Fibroblast of skin of right biceps (primary cell): ENCODE measurements at places on chromosomes 7 and 10.

- DNase-seq: no peak
Observed at GRCh38 chr10:35391954-35392262, 55.6 kb downstream of the CCNY start.

DNA sequence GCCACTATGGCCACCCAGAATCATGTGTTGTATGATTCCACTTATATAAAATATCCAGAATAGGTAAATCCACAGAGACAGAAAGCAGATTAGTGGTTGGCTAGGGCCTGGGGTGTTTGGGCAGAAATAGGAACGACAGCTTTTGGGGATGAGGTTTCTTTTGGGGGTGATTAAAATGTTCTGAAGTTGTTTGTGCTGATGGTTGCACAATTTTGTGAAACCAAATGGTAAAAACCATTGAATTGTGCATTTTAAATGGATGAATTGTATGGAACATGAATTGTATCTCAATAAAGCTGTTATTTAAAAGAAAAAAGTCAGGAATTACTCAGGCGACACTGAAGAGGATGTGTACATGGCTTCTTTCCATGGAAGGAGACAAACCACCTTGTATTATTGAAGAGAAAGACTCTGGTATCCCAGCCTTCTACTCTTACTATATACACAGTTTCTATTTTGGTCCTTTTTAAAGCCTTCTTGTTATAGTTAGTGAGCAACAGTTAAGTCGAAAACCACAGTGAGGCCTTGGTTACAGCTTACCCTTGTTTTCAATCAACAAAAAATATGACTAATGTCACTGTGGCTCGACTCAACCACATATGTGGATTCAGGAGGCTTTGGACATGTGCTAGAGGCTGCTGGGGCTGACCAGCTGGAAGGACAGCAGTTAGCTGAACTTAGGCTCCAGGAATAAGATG, 57.1 kb upstream of the KMT2E start:
- DNase-seq: peak; percentile 89

DNA sequence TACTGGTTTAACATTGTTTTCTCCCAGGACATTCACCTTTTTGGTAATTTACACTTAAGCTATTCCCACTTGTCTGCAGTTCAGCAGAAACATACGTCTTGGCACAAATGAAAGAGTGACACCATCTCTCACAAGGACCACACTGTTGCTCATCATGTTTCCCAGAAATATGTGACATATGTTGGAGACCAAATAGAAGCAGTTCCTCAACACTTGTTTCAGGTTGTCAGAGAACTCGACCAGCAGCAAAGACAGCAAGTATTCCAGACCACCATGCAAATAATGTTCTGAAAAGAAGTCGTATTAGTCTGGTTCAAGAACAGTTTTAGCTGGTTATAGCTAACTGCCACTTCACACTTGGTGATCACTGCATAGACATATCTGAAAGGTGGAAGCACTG, 81.3 kb upstream of the KLF6 start:
- no peak for DNase-seq

DNA sequence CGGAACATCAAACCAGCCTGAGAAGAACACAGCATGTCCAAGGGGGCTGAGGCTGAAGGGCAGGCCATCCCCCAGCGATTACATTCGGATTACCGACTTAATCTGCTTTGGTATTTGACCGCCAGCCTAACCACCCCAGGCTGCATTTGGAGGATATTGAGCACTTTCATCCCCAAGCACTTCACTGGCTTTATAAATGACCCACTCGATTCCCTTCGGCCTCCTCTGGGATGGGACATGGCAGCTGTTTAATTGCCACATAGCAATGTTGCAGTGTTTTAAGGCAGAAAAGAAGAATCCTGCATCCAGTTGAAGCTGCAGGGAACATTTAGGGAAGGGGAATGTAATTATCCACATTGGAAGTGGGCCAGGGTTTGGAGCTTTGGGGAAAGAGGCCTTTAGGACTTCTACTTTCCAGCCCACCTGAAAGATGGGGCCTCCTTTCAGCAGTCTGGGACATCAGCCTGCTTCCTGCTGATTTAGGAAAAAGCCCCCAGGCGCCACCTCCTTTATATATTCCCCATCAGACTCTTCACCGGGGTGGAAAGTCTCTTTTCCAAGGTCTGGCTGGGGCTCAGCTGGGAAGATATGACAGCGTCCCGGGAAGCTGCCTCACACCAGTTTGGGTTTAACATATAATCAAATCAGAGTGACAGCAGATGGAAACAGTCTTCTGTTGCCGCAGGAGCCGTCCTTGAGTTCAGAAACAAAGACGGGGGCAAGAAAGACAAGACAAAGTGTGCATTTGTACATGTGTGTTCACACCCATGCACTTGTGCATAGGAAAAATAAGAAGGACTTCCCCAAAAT, 9.2 kb downstream of the DPCD start:
- DNase-seq: no peak

DNA sequence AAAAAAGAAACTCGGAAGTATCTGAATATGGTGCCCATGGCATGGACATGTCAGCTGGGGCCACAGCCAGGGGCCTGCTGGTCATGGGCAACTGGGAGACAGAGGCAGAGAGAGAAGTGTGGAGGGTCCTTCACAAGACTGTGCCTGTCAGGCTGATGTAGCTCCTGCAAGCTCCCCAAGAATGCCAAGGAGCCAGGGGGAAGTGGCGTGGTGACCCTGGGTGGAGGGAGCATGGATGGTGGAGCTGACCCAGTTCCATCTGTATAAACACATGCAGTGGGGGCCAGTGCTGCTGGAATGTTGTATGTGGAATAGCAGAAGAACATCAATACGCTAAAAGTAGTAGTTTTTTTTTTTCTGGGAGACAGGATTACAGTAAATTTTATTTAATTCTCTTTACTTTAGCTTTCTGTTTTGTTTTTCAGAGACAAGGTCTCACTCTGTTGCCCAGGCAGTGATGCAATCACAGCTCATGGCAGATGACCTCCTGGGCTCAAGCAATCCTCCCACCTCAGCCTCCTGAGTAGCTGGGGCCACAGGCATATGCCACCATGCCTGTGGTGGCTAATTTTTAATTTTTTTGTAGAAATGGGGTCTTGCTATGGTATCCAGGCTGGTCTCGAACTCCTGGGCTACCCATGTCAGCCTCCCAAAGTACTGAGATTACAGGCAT, 10.5 kb upstream of the ZMIZ2 start:
- DNase-seq: no peak

DNA sequence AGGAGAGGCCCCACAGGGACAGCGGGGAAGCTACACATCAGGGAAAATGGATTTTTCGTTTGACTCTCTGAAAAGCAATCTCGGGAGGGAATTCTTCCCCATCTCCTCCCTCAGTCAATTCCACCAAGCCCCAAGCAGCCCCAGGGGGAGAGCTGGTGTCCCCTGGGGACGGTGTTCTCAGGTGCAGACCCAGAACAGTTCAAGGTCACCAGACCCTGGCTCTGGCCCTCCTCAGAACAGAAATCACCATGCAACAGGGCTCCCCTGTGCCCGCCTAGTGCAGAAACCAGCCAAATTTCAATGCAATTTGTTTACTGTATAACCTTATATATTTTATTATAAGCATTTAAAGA, 34.1 kb downstream of the GSDME start:
- no peak for DNase-seq

GRCh38 chr10:58565271-58565670, 52.6 kb downstream of the BICC1 start:
- peak; percentile 31 for DNase-seq

- no peak for DNase-seq
Observed at GRCh38 chr7:1238450-1238882, 5.8 kb downstream of the UNCX start.

DNA sequence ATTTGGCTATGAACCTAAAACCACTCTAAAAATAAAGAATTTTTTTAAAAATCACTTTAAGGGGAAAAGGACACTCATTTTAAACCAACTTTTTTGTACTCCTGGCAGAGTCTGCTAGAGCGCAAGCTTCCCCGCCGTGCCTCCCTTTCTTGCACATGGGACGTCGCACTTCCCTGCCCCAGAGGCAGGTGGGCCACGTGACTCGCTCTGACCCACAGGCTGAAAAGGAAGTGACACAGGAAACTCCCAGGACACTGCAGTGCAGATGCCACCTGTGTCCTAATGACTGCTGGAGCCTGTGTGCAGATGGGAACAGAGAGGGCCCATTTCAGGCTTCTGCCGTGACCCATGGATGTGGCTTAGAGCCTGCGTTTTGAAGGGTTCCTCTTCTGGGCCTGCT, 142.1 kb upstream of the LANCL2 start:
- DNase-seq: no peak

- DNase-seq: peak; percentile 76
Observed at GRCh38 chr10:110901954-110902819, 16.8 kb downstream of the BBIP1 start.

DNA sequence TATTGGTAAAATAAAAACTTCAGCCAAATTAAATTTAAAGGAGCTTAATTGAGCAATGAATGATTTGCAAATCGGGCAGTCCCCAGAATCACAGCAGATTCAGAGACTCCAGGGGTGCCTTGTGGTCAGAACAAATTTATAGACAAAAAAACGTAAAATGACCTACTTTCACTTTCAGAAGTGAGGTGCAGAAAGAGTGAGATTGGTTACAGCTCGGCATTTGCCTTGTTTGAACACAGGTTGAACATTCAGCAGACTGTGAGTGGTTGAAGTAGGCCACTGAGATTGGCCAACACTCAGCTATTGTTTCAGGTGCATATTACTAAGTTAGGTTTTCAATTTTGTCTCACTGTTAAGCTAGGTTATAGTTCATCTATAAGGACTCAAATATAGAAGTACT, 153.4 kb downstream of the BICC1 start:
- DNase-seq: no peak

DNA sequence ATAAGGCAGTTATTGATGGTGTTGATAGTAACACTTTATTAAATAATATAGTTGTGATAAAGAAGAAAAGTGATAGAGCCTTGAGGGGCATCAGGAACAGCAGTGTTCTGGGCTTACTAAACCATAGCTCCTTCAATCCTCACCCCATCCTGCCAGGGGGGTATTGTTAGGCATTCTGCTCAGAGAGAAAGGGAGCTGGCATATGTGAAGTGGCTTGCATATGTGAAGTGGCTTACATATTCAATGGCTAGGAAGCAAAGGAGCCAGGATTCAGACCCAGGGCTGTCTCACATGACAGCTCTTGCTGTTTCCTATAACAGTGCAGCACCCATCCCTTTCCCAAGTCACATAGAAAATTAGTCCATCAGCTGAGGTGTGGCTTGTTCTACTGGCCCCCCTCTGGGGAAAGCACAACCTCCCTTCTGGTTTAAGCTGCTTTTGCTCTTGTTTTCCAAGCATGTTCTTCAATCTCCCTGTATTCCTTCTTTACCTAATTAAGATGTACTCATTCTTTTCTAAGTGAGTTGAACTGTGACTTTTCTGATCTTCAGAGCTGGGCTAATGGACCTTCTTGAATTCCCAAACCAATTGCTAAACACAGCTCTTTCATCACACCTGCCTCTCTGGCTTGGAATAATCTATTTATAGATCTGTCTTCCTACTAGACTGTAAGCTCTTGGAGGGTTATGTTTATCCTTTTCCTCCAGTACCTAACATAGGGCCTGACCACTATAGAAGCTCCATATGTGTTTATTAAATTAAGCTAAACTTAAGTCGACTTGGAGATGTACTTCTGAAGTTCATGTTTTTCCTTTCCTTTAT, 108.7 kb upstream of the GLI3 start:
- DNase-seq: no peak

DNA sequence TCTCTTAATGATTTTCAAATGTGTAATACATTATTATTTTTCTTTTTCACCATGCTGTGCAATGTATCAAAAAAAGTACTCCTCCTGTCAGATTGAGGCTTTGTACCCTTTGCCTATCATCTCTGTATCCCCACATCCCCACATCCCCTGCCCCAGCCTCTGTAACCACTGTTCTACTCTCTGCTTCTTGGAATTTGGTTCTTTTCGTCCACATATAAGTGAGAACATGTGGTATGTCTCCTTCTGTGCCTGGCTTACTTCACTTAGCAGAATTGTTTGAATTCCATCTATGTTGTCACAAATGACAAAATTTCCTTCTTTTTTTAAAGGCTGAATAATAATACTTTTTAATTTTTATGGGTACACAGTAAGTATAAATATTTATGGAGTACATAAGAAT, 13.8 kb downstream of the TAF3 start:
- DNase-seq: peak; percentile 8

DNA sequence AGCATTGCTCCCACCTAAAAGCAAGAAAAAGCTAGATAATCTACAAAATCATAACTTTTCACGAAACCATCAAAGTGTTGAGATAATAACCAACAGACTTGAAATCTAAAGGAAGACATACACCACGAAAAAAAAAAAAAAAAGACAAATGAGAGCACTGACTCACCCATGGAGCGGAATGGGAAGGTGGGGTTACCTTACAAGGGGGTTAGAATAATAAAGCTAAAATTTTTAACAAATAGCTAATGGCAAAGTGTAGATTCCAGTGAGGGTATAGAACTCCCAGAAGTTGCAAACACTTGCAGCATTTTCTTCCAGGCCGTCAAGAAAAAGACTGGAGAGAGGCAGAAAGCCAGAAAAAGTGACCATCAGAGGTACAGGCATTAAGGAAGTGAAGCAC, 27.2 kb downstream of the IPMK start:
- DNase-seq: peak; percentile 70

GRCh38 chr10:25952857-25953256, 18.8 kb downstream of the MYO3A start:
- no peak for DNase-seq

DNA sequence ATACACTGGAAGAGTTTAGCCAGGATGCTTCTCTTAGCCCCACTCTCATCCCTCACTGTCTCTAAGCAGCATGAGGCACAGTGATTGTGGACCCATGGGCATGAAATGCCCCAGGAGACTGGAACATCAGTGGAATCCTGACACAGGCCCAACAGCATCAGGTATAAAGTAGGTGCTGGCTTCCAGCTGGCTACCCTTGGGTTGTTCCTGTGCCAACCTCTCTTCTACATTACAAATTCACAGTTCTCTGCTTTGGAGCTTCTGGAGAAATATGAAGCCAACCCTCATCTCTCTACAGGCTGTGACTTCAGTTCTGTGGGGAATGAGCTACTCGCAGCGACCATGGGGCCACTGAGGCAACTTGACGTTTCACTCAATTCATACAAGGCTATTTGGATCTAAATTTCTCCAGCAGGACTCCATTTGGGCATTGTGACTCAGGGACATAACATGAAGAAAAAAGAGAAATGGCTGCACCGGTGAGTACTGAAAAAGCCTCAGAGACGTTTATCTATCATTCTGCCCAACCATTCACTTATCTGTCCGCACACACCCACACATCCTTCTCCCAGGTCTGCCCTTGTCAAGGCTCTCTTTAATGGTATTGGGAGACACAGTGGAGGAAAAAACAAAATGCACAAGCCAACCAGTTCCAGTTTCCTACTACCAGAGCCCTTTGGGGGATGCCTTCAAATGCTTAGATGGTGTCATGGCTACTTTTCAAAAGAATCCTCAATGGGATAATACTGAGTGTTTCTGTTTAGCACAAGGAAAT, 35.4 kb upstream of the TM9SF3 start:
- DNase-seq: no peak

GRCh38 chr7:131625817-131626372, 69.5 kb upstream of the PODXL start:
- DNase-seq: peak; percentile 94
